ENCODE measurements at places on chromosomes 11 and 22.

GRCh38 chr11:111414267-111414931, 35.3 kb upstream of the POU2AF1 start:
- no peak for DNase-seq

DNA sequence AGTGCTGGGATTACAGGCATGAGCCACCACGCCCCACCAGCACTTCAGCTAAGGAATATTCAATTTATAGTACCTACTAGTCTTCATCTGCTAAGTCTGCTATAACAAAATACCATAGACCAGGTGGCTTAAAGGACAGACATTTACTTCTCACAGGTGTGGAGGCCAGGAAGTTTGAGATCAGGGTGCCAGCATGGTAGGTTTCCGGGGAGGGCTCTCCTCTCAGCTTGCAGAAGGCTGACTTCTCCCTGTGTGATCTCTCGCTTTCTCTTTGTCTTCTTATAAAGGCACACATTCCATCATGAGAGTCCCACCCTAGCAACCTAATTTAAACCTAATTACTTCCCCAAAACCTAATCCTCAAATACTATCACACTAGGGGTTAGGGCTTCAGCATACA, 433.0 kb downstream of the INSC start:
- no peak for DNase-seq

DNA sequence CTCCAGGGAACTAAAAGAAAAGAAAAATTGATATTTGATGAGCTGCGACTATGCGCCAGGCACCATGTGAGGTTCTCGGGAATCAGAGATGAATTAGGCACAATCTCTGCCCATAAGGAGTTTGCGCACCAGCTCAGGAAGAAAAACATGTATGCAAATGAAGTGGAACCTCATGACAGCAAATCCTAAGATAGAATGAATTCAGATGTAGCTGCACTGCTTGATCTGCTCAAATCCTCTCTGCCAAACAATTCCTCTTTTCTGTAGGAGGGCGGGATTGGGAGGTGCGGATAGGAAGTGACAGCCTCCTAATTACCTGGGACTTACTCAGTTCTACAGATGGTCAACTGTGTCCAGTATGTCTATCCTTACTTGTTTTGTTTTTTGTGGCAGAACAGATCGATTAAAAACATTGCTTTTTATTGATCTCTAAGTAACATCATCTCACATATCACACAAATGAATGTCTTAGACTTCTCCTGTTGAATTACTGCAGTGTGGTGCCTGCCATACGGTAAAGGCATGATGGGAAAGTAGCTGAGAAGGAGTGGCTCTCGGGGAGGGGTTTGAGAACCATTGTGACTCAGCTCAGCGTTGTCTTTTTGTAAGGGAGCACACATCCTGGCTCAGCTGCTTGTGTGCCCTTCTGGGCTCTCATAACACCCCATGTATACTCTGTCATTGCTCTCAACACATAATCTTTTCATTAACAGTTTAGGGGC, 13.9 kb downstream of the CRTAM start:
- DNase-seq: no peak

- DNase-seq: no peak
These were observed 56.5 kb downstream of the PDHX start for GRCh38 chr11:34972892-34973291.

DNA sequence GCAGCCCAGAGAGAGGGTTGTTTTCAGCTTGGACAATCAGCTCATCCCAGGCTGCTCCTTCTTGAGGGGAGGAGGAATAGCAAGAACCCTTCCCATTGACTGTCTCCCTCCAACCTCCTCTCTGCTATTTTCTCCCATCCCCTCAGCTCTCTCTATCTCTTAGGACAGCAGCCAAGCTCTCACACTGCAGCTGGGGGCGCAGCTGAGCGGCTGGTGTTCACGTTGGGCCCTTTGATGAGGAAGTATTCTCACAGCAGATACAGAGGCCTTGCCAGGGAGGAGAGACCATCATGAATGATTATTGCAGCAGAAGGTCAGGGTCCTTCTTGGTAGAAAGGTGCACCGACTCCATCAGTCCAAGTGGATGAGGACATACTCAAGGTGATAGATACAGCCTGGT, 26.5 kb upstream of the CADM1 start:
- peak; percentile 17 for DNase-seq

- no peak for DNase-seq
These were observed 28.8 kb upstream of the SYT13 start for GRCh38 chr11:45314900-45315299.

DNA sequence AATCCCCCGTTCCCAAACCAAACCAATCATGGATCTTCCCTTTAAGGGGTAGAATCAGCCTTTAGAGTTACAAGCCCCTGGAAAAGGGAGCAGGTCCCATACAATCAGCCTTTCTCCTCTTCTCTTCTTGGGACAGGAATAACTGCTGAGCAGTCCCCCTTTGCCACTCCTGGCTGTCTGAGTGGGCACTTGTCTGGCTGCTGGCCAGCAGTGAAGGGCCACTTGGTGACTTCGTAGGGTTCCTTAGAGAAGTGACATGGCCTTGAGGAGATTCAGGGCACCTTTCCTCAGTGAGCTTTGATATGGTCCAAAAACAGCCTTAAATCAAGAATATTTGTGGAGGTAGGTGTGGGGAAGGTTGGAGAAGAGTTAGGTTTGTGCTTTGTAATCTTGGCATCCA, 53.5 kb upstream of the HORMAD2 start:
- no peak for DNase-seq

DNA sequence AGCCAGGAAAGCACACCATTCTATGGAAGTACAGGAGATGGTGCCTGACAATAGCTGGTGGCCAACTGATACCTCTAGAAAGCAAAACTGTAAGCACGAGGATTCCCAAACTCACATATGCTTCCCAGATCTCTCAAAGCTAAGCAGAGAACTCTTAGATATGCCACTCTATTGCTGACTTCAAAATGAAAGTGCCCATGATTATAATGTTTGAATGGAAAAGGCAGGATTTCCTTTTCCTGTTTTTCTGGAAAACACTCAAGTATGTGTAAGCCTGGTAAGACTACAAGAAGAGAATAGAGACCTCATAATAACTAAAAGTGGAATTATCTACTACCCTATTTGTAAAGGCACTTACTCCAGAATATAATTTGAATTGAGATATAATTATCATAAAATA, 2.6 kb upstream of the CARD18 start:
- DNase-seq: no peak

DNA sequence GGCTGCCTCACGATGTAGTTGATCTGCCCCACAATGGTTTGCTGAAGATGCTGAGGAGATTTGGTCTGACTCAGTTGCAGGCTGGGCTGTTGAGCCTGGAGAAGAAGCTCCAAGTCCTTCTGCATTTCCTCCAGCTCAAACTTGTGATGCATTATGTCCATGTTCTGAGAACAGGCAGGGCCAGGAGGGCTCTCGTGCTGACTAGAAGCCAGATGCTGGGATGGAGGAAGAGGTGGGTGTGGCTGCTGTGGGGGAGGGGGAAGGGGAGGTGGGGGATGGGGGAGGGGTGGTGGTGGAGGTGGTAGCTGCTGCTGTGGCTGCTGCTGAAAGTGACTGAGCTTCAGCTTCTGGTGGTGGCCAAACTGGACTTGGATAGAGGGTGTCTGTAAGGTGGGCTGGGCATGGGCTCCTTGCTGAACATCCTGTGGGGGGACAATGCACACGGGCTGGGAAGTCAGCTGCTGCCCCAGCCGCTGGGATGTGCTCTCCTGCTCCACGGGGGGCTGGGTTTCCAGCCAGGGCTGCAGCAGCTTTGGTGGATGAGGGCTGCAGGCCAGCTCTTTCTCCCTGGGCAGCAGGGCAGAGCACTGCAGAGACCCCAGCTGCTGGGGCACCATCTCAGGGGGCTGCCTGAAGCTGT, 42.1 kb downstream of the TRIM66 start:
- DNase-seq: no peak

- no peak for DNase-seq
These were observed 660.6 kb downstream of the ETS1 start for GRCh38 chr11:127926721-127927120.

- DNase-seq: no peak
These were observed 47.5 kb upstream of the RASSF10 start for GRCh38 chr11:12961615-12962014.

DNA sequence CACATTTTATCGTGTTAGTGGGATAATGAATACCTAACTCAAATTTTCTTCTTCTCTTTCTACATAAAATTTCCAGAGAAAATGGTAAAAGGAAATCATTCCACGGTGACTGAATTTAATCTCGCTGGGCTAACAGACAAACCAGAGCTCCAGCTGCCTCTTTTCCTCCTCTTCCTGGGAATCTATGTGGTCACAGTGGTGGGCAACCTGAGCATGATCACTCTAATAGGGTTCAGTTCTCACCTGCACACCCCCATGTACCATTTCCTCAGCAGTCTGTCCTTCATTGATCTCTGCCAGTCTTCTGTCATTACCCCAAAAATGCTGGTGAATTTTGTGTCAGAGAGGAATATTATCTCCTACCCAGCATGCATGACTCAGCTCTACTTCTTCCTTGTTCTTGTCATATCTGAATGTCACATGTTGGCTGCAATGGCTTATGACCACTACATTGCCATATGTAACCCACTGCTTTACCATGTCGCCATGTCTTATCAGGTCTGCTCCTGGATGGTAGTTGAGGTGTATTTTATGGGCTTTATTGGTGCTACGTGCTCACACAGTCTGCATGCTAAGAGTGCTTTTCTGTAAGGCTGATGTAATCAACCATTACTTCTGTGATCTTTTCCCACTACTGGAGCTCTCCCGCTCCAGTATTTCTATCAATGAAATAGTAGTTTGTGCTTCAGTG, 24.1 kb downstream of the OR10D3 start:
- no peak for DNase-seq

DNA sequence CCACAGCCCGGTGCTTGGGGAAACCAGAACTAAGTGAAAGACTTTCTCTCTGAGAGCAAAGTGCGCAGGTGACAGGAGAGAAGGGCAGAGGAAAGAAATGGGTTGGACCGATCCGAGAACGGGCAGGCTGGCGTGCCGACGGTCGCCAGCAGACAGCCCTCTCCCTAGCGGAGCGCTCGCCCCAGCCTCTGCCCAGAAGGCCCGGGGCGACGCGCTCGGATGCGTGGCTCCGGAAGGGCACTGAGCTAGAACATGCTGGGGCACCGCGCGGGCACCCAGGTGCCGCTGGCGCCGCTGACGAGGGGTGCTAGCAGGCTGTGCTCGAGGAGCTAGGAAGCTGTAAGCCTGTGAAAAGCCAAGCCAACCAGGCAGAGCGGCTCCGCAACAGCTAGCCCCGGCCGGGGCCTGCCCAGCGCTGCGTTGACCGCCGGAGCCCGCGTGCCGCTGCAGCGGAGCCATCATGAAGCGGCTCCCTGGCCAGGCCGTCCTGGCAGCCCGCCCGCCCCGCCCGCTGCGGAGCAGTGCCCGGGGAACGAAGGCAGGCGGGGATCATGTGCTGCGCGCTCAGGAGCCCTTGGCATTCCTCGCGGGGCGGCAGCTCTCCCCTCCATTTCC, 22.1 kb upstream of the RRAS2 start:
- peak; percentile 95 for DNase-seq

- DNase-seq: no peak
These were observed 189.0 kb upstream of the NARS2 start for GRCh38 chr11:78763664-78764063.

- DNase-seq: no peak
These were observed 54.8 kb downstream of the TRIOBP start for GRCh38 chr22:37751449-37752188.

DNA sequence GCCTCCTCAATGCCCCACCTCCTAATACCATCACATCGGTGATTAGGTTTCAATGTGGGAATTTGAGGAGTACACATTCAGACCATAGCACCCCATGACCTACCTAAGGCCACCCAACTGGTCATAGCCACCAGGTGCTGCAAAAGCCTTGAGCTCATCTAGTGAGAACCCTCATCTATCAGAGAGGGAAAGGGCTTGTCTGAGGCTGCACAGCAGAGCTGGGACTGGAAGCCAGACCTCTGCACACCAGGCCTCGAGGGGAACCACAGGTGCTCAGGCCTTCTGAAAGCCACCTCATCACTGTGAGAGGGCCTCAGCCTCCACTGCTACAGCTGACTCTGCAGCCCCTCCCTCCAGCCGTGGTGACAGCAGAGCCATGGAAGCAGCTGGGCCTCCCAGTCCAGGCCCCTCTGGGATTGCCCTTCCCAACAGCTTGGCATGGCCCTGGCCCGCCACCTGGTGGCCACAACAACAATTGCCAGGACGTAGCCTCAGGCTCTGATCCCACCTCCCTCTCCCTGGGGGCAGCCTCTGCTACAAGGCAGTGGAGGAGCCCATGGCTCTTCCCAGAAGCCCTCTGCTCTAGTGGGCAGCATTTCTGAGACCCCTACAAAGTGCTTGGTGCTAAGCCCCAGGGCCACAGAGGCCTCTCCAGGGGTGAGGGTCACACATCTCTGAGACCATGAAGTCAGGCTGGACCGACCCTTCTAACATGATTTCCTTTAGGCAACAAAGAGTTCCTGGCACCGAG, 41.0 kb upstream of the PRDM11 start:
- peak; percentile 81 for DNase-seq

DNA sequence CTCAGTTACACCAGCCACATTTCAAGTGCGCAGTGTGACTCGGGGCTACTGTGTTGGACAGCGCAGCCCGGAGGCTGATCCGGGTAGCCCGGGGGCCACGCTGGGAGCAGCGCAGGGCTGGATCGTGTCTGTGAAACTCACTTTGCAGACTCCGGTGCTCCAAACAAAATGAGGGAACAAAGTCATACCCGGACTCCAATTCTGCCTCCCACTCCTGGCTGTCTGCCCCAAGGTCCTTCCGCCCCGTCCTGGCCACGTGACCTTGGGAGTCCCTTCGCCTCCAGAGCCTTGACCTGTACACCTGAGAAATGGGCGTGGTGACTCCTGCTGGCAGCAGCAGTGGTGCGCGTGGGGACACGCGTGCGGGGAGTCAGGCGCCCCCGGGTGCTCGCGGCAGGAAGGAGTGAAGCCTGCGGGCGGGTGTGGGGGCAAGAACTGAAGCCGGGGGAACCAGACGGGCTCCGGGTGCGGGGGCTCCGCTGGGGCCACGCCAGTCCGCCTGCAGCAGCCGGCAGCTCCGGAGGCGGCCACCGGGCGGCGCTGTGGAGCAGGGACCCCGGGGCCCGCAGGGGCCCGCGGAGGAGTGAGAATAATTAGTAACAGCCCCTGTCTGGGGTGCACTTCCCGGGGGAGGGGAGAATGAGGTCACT, 42.4 kb downstream of the KCNJ4 start:
- peak; percentile 66 for DNase-seq

GRCh38 chr11:93653080-93653479, 8.4 kb upstream of the CEP295 start:
- DNase-seq: no peak

GRCh38 chr11:117743121-117743815, 53.7 kb downstream of the DSCAML1 start:
- DNase-seq: no peak

GRCh38 chr11:133819114-133819513, 26.2 kb downstream of the SPATA19 start:
- DNase-seq: no peak

GRCh38 chr11:68569357-68569756, 108.8 kb downstream of the PPP6R3 start:
- DNase-seq: no peak

All from posterior cingulate gyrus (tissue), 11 donors.